Activated naive CD8-positive, alpha-beta T cell treated with anti-CD3 and anti-CD28 coated beads, Interleukin-2, amount 10 ng/mL, durations not matched to agents 7 days and 5 days (primary cell): ENCODE measurements at places on chromosomes 2 and 18.

DNA sequence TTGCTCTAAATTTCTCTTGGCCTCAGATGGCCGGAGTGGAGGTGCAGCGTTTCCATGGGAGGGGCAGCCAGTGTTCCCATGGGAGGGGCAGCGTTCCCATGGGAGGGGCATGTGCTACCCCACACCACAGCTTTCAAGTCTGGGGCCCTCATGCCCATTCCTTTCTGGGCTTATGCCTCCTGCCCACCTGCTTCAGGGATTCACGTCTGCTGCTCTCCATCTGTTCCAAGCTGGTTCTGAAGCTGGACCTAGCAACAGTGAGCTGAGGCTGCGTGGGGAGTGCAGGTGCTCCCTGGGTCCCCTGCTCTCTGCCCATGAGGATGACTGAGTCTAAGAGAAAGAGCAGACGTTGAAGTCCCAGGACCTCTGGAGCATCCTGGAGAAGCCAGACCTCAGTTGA is 243.1 kb upstream of the PXDN start:
- no peak for DNase-seq

DNA sequence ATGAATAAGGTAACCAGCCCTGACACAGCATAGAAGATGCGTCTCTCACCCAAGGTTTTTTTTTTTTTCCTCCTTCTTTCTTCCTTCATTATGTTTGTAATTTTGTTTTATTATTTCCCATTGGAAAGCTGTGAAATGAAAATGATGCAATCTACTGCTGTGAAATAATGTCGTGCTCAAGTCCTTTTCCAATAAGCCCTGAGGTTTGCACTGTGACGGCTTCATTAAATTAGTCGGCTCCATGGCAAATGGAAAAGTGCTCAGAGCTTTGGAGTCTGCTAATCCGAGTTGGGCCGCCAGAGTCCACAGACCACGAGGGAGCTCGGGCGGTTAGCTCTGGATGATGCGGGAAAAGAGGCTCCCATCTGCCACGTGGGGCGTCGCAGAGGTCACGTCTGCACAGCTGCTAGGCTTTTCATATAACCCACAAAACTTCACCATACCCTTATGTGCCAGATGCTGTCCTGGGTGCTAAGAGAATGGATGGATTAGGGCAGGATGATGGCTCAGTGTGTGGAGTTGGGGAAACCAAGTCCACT is 92.3 kb upstream of the CAPN13 start:
- DNase-seq, result no peak

DNA sequence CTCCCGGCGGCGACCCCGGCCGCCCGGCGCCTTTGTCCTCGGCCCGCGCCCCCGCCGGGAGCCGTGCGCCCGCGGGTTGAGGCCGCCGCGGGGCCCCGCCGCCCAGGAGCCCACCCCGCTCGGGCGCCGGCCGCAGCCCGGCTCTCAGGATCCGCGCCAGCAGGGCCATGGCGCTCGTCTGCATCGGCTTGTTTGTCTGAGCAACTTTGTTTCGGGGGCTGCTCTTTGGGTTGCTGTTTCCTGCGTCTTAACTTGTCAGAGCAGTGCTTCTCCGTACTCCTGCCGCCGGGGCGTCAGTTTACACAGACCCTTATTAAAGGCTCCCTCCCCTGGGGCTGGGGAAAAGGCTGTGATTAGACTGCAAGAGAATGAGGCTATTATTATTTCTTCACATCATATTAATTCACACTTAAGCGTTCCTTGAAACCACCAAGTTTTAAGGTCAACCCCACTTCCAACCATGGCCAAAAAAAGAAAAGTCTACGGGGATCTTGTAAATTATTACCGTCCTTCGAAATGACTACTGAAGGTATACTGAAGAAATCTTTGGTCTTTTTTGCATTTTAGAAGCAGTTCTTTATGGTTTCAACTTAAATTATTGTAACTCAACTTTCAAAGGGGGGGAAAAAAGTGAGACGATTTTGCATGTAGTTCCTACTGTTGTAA is at the start of gene CYP27C1:
Gene CYP27C1, minus strand, starts transcription at position 198 of the 666 bp plus-strand sequence. Its CDS starts 29 bp downstream, at position 169.
- peak; percentile 42 for DNase-seq

GRCh38 chr2:25557179-25558036 is 116.0 kb downstream of the DTNB start:
- DNase-seq, result no peak

GRCh38 chr18:59001721-59002120 is 137.0 kb downstream of the ZNF532 start:
- DNase-seq, result no peak

GRCh38 chr2:127411653-127412369 is 6.4 kb upstream of the PROC start:
- no peak for DNase-seq

DNA sequence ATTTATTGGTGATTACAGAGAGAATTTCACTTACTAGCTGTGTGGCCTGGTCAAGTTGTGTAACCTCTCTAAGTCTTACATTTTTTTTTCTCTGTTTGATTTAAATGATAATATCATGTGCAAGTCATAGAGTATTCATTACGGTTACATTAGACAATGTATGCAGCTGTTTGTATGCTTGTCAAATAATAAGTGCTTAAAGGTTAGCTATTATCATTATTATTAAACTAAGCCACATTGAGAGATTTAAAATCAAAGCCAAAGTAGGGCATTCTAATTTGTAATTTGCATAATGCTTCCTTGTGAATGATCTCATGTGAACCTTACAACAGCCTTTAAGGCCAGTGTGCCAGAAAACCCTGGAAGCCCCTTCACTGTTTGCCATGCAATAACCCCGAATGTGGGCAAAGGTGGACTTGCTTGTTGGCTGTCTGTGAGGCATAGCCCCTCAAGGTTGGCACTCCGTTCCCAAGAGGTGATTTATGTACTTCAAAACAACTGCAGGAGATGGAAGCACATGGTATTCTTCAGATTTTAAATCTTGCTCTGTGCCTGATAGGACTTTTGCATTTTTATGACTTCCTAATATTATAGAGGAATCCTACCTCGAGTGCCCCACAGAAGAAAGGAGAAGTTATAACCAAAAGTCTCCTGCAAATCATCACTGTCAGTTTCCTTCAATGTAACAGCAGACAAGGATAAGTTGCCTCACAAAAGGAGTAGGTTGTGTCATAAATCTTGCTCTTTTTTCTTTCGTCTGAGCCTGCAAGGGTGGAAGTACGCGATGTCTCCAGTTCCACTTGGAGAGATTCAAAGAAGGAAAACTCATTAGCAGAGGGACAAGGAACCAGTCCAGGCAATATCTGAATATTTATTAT is 272.0 kb downstream of the TGIF1 start:
- no peak for DNase-seq

DNA sequence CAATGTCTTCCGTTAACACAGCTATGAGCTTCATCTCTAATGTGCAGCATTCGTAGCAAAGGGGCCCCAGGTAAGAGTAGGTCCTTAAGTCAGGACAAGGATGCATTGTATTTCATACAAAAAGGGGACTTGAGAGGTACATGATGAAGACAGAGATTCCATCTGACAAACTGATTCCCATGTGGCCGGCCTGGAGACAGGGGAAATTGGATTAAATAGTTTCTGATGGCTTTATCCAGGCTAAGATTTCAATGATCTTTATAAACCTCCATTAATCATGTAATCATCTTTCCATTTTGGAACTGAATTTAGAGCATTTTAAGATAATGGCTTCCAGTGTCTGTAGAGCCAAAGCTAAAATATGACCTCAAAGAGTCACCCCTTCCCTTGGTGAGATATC is 111.3 kb downstream of the NCKAP5 start:
- DNase-seq, result no peak

DNA sequence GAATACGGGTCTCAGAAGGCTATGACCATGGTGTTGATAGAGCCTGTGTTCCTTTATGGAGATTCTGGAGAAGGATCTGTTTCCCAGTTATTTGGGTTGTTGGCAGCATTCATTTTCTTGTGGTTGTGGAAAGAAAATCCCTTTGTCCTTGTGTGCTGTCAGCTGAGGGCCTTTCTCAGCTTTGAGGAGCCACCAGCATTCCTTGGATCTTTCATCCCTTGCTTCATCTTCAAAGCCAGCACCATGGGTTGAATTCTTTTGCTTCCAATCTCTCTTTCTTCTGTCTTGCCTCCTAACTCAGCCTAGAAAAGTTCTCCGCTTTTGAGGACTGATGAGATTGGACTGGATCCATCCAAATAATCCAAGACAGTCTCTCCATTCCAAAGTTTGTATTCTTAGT is 103.2 kb upstream of the MMADHC start:
- DNase-seq, result no peak

DNA sequence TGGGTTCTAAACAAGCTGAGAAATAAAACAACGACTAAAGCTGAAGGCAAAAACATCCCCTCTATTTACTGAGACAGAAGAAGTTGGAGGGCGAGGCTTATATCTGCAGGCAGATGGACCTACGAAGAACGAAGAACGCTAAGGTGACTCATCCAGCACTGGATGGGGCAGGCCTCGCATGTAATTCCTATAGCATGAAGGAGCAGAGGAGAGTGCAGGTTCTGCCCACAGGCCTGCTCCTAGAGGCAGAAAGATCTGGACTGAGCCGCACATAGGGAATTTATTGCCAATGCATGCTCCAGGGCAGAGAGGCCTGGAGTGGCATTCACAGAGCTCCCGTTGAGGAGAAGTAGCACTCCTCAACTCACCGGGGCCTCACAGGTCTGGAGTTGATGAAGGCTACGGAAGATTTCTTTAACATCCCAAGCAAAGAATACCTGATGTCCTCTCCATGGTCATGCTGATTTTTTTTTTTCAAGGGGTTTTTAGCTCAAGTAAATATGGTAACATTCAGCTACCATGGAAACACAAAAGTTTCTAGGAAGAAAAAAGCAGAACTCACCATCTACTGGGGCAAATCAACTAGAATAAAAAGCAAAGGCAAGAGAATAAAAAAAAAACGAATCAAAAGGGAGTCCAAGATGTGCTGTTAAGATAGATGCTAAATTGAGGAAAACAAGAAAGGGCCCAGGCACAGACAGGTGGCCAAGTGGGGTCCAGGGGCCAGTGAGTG is 10.4 kb upstream of the METTL21A start:
- no peak for DNase-seq

DNA sequence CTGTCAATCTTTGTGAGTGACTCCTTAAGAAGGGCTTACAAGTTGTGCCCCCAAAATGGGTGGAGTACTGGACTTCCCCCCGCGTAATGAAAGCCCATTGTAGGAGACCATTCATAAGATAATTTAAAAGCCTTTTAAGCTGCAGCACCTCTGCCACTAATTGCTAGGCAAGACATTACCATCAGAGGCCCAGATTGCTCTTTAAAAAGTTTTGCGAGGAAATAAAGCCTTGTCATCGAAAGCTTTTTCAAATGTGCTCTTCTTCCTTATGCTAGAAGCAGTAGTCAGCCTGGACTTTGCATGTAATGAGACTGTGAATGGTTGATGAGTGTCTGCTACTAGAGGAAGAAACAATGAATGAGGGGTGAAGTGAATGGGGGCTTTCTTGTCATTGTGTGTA is 345.3 kb upstream of the CDH2 start:
- DNase-seq, result no peak

GRCh38 chr2:240226672-240227537 is 86.4 kb upstream of the OTOS start:
- DNase-seq, result no peak

GRCh38 chr2:224369028-224369632 is 32.8 kb downstream of the FAM124B start:
- no peak for DNase-seq

GRCh38 chr2:23695214-23695889 is 231.6 kb downstream of the ATAD2B start:
- DNase-seq, result no peak

GRCh38 chr2:42084231-42084671 is 36.4 kb downstream of the PKDCC start:
- no peak for DNase-seq

GRCh38 chr2:40371525-40372282 is 80.2 kb downstream of the SLC8A1 start:
- DNase-seq, result no peak

DNA sequence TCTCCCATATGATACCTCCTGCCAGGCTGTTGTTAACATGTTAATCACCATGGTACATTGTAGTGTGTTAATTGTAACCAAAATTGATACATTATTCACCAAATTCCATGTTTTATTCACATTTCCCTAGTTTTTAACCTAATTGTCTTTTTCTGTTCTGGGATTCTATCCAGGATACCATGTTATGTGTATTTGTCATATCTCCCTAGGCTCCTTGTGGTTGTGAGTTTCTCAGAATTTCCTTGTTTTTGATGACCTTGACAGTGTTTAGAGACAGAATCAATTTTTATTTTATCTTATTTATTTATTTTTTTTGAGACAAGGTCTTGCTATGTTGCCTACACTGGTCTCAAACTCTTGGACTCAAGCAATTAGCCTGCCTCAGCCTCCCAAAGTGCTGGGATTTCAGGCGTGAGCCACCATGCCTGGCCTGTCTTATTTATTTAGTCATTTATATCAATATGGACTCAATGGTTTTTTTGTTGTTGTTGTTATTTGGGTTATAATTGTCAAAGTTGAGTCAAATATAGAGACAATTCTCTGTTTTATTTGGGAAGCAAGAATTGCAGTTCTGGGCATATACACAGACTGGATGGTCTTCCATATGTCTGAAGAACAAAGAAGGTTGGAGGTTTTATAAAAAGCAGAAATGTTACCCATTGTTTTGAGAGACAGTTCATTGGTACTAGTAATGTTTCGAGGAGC is 42.6 kb downstream of the INPP4A start:
- no peak for DNase-seq
